ENCODE measurements at places on chromosomes 2 and 18. TPM values are rescaled to one million over a fixed set of nuclear protein-coding genes. Genes with fewer than 3 reads are reported as not detected.

The DYNC2LI1 gene
- 8.1 TPM for polyA plus RNA-seq

The FN1 gene
- polyA plus RNA-seq, result 0.55 TPM

The EN1 gene
- polyA plus RNA-seq, result not detected

The SLC16A14 gene
- polyA plus RNA-seq, result 0.25 TPM

GRCh38 chr2:66438891-66439811, 4.2 kb downstream of the MEIS1 start:
- DNase-seq, result no peak
- peaks cover 81% of the 10 kb centered on the region for H3K27me3 ChIP-seq
- H3K36me3 ChIP-seq, result peaks cover 3% of the 10 kb centered on the region
- no peak overlapping the region for H3K27ac ChIP-seq
